ENCODE measurements at places on chromosomes 3 and 15.

DNA sequence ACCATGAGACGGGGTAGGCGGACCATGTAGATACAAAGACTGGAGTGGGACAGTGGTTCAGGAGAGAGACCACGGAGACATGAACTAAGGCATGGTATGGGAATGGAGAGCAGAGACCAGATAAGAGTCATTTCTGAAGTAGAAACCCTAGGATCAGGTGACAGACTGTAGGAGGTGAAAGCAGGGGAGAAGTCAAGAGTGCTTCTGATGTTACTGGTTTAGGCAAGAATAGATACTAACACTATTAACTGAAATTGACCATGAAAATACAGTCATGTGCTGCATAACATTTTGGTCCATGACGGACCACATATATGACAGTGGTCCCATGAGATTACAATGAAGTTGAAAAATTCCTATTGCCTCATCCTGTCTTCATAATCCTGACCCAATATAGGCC is 41.7 kb downstream of the RASGRP1 start:
- no peak for DNase-seq

- DNase-seq: no peak
These were observed 57.2 kb downstream of the UBE3A start for GRCh38 chr15:25381579-25381978.

DNA sequence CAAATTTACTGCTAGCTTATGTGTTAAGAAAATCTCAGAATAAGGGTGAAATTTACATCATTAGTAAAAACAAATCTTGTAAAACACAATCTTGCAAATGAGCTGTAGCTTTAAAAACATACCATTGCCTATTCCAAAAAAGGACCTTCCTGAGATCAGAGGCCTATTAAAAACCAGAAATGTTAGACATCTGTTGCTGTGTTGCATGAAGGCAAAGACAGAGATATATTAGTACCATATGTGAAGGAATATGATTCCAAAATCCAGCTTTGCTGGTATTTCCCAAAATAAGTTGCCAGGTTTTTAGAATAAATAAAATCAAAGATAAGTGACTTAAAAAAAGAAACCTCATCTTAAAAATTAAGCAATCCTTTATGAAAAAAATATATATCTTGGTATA is 504.1 kb upstream of the CDIN1 start:
- no peak for DNase-seq

GRCh38 chr3:66215106-66215505 is 5.7 kb upstream of the SLC25A26 start:
- no peak for DNase-seq

- DNase-seq: no peak
These were observed 153.8 kb downstream of the SHQ1 start for GRCh38 chr3:72694398-72694797.

DNA sequence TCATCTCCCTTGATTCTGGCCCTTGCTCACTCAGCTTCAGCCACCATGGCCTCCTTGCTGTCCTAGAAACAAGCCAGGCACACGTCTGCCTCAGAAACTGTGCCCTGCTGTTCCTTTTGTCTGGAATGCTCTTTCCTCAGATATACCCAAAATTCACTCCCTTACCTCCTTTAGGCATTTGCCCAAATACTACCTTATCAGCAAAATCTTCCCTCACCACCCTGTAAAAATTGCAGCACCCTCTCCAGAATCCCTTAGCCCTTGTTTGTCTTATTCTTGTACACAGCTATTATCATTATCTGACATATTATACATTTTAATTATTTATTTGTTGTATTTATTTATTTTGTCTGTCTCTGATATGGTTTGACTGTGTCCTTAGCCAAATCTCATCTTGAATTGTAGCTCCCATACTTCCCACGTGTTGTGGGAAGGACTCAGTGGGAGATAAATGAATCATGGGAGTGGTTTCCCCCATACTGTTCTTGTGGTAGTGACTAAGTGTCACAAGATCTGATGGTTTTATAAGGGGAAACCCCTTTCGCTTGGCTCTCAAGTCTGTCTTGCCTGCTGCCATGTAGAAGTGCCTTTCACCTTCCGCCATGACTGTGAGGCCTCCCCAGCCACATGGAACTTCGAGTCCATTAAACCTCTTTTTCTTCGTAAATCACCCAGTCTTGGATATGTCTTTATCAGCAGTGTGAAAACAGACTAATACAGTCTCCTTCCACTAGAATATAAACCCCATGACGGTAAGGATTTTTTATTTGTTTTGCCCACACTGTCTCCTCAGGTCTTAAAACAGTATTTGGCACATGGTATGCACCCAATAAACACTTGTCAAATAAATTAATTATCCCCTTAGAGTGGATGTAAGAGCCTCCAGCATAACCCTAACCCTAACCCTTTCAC is 60.0 kb upstream of the STT3B start:
- DNase-seq: no peak

- no peak for DNase-seq
These were observed 37.6 kb upstream of the EPHA6 start for GRCh38 chr3:96776818-96777217.

GRCh38 chr3:127264794-127265514 is 22.9 kb downstream of the PRR20G start:
- DNase-seq: no peak

- no peak for DNase-seq
These were observed 26.3 kb downstream of the KLHL6 start for GRCh38 chr3:183529185-183529584.

DNA sequence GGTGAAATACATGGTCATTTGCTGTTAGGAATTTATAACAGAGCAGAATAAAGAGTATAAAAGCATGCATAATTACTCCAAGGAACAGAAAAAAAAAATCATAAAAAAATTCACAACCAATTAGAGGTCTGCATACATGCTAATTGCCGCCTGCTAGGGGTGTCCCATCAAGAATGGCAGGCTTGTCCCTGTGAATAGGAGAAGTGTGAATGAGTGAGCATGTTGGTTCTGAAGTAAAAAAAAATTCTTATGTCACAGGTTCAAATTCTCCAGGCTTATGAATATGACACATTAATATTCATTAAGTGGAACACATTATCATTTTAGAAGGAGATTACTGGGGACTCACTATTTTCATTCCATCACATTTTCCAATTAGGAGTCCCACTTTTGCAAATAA is 822.7 kb downstream of the NTRK3 start:
- DNase-seq: no peak

- DNase-seq: no peak
These were observed at the start of gene SCG5 for GRCh38 chr15:32641517-32642059. Gene SCG5 (plus strand): TSS chr15:32641710. CDS start chr15:32643593, 1,883 bp downstream.

- DNase-seq: no peak
These were observed 2.7 kb downstream of the ZMAT3 start for GRCh38 chr3:179068779-179069530.

- no peak for DNase-seq
These were observed 534.3 kb downstream of the ROBO1 start for GRCh38 chr3:79233431-79234060.

DNA sequence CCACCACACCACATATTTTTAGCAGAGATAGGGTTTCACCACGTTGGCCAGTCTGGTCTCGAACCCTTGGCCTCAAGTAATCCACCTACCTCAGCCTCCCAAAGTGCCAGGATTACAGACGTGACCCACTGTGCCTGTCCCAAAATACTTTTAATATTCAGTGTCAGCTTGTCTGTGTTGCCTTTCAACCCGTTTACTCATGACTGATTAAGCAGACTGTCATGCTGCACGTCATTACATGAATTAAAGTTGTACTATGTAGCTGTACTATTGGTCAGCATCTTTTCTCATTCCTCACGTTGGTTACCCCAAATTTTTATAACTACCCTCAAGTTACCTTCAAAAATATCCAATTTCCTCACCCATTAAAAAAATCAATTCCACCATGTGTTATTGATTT is 48.7 kb upstream of the GADL1 start:
- DNase-seq: no peak

- DNase-seq: no peak
These were observed 92.3 kb upstream of the TLE3 start for GRCh38 chr15:70189826-70190695.

DNA sequence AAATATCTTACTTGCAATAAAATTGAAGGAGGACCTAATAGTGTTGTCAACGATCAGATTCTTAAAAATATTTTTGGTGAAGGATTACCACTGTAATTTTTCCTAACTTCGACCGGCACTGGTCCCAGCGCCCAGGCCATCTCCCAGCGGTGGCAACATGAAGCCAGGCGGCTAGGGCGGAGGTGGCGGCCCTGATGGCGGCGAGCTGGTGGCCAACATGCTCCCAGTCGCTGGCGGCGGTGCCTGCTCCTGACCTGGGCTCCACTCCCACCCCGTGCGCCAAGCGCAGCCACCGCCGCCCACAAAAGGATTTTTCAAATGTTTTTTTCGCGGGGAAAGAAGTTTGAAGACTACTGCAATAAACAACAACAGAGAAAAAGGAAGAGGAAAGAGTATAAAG is 56.5 kb upstream of the B3GALNT1 start:
- no peak for DNase-seq

DNA sequence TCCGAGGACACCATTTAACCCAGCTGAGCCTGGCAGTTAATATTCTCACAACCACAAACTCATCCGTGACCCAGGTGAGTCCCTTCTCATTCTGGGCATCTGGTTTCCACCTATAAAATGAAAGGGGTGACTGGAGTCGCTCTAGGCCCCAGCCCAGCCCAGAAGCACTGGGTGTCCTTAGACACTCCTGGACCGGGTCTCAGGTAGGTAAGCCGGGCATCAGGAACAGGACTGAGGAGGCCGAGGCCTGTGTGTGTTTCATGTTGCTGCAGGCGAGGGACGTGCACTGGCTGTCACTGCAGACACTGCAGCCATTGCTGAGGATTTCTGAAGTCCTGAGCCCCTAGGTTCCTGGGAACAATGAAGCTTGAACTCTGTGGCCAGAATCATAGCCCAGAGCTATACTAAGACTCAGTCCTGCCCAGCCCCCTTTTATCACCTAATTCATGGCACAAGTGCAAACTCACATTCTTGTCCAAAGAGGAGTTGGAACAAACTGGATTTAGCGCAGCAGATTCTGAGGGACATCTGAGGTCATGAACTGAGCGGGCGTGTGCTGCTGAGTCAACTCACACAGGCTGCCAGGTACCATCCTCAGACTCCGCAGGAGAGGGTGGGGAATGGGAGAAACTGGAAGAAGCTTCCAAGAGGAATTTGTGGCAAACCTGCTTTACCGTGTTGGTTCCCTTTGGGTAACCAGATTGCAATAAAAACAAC is 184.9 kb downstream of the FAM43A start:
- no peak for DNase-seq

DNA sequence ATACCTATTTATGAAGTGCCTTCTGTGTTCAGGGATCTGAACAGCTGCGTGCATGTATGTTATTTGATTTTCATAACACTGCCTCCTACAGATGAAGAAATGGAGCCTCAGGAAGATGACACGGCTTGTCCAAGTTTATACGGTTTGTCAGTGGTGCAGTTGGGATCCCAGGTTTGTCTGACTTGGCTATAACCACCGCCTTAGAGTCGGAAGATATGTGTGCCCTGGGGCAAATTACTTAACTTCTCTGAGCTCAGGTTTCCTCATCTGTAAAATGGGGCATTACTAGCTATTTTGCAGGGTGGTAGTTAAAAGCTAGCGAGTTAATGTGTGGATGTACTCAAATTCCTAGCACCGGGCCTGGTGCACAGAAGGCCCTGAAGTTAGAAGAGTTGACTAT is 54.1 kb upstream of the ANP32A start:
- DNase-seq: no peak

- no peak for DNase-seq
These were observed 41.1 kb upstream of the NEDD4 start for GRCh38 chr15:56034514-56034913.

DNA sequence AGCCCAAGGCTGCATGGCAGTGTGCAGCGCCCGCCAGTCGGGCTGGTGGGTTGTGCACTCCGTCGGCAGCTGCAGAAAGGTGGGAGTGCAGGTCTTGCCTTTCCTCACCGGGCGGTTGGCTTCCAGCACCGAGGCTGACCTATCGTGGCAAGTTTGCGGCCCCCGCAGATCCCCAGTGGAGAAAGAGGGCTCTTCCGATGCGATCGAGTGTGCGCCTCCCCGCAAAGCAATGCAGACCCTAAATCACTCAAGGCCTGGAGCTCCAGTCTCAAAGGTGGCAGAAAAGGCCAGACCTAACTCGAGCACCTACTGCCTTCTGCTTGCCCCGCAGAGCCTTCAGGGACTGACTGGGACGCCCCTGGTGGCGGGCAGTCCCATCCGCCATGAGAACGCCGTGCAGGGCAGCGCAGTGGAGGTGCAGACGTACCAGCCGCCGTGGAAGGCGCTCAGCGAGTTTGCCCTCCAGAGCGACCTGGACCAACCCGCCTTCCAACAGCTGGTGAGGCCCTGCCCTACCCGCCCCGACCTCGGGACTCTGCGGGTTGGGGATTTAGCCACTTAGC is 4.3 kb downstream of the ISL2 start:
- no peak for DNase-seq

GRCh38 chr3:156577736-156578135 is 22.8 kb upstream of the SSR3 start:
- no peak for DNase-seq

GRCh38 chr15:80970018-80970657 is 19.5 kb downstream of the MESD start:
- DNase-seq: peak; percentile 38

GRCh38 chr3:150906461-150906860 is 1.2 kb upstream of the MINDY4B start:
- no peak for DNase-seq

GRCh38 chr3:195574497-195575304 is 9.0 kb downstream of the APOD start:
- DNase-seq: no peak

DNA sequence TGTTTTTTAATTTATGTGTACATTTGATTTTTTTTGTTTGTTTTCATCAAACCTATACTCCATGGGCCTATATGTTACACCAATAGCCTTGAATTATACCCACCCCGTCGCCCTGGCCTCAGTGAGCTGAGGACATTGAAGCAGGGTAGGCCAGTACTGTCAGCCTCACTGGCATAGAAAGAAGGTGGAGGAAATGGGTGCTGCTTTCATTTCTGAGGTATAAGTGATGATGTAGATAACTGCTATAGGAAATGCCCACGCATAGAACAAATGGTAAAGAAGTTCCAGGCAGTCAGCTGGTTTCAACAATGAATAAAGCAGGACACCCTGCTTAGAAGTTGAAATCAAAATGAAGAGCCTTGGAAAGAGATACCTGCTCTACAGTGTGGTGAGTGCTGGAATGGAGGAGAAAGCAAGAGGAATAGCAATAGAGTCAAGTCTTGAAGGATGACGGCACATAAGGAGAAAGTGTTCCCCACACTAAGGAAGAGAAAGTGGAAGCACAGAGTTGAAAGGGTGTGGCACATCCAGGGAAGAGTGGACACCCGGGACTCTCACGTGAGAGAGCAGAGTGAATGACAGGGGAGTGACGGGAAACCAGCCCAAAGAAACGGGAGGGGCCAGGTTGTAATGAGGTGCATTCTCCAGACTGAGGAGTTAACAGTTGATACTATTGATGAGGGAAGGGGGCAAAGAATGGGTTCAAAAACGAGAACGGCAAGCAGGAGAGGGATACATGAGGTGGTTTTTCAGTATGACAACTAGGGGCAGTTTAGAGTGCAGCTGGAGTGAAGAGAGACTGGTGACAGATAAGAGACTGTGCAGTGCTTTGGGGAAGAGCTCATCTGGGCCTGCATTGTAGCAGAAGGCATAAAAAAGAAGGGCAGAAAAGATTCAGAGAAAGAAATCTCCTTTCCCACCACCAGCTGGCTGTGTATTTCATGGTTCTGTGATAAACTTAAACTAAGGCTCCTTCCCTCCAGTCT is 70.5 kb downstream of the KLHL25 start:
- DNase-seq: no peak

GRCh38 chr3:9074079-9074478 is 110.8 kb upstream of the RAD18 start:
- DNase-seq: no peak

GRCh38 chr15:68188647-68189046 is 16.5 kb downstream of the CALML4 start:
- no peak for DNase-seq
